ENCODE measurements at places on chromosomes 4 and X.

GRCh38 chrX:18461431-18461830 is 36.0 kb downstream of the CDKL5 start:
- DNase-seq, result no peak

GRCh38 chr4:5213087-5213595 is 161.9 kb downstream of the STK32B start:
- no peak for DNase-seq

DNA sequence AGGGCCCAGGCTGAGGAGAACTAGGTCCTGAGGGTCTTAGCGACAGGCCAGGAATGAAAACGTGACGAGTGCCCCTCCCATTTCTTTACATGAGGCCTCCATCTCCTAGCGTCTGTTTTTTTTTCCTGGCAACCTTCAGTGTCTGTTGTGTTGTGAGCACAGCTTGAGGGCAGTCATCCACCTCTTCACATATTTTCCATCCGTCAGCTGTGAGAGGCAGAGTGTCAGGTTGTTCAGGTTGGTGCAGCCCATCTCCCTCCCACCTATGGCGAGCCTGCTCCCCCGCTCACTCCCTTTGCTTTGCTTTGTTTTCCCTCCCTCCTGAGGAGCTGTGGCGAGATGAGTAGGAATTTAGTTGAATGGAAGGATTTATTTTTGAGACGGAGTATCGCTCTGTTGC is 51.7 kb upstream of the CHRNA9 start:
- DNase-seq, result no peak

GRCh38 chr4:119682099-119682498 is 53.5 kb upstream of the PDE5A start:
- DNase-seq, result no peak

GRCh38 chr4:179353786-179354185 is 1911.5 kb upstream of the AGA start:
- no peak for DNase-seq

- no peak for DNase-seq
Measured at GRCh38 chr4:146269228-146269653, 54.9 kb downstream of the REELD1 start.

- no peak for DNase-seq
Measured at GRCh38 chr4:53788621-53789020, 197.3 kb upstream of the LNX1 start.

DNA sequence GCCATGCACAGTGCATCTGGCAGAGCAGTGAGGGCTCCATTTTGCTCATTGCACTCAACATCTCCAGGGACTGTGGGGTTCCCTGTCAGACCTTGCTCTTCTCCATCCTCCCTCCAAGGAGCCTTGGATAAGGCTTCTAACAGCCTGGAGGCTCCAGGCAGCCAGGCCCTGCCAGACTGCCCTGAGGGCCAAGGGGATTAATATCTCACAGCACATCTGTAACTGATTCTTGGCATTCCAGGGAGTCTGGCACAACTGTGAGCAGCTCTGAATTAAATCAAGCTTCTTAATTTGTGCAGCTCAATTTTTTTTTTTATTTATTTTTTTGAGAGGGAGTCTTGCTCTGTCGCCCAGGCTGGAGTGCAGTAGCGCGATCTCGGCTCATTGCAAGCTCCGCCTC is 224.5 kb upstream of the PGRMC2 start:
- DNase-seq, result no peak
